Mesenchymal stem cell (in vitro differentiated cells and primary cell): ENCODE measurements at places on chromosomes 4 and X.

- no peak for DNase-seq
Measured at GRCh38 chr4:48190839-48191238, 56.8 kb upstream of the TXK start.

DNA sequence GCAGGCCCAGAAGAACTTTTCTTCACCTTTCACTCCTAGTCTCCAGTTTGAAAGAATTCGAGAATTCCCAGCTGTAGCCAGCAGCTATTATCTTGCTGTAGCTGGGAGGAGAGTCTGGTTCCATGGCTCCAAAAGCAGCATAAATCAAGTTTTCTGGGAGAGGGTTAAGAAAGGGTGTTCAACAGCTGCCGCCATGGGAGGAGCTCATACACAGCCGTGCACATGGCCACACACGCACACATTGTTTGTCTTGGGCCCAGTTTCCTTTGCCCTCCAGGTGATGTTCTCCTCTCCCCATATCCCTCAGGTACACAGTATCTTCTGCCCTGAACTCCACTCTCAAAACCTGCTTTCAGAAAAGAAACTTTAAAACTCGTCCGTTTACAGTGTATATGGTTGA is 4.1 kb upstream of the GPC3 start:
- DNase-seq: no peak

DNA sequence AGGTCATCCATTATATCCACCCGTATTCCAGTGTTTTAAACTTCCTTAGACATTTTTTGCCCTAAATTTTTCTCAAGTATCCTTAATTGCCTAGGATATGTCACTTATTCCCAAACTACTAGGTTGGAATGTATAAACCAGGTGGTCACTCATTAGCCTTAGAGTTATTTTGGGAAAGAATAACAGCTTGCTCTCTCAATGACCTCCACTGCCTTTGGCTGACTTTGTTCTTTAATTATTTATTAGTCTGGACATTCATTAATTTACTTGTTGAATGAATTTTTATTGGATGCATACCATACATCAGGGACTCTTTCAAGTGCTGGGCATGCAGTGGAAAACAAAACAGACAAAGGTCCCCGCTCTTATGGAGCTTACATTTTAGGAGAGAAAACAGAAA is 609.3 kb upstream of the IGFBP7 start:
- no peak for DNase-seq

GRCh38 chr4:41448934-41449333 is 89.0 kb upstream of the LIMCH1 start:
- peak; percentile 84 for DNase-seq

GRCh38 chr4:187602339-187603092 is 393.1 kb upstream of the ZFP42 start:
- peak; percentile 68 for DNase-seq
